ENCODE measurements at places on chromosomes 3 and 15.

DNA sequence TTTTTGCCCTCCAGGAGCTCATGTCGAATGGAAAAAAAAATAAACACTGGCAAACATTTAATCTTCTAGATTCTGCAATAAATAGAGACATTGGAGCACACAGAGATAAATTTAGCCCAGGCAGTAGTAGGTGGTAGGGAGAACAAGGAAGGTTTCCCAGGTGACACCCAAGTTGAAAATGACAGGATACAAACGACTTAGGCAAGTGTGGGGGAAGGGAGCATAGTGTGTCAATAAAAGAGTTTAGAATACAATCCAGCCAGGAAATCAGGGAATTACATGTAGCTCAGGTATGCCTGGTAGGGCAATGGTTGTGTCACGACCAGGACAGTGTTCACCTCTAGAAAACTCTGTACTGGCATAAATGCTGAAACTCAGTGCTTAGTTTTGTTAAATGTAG is 364.6 kb upstream of the AGTR1 start:
- no peak for DNase-seq

DNA sequence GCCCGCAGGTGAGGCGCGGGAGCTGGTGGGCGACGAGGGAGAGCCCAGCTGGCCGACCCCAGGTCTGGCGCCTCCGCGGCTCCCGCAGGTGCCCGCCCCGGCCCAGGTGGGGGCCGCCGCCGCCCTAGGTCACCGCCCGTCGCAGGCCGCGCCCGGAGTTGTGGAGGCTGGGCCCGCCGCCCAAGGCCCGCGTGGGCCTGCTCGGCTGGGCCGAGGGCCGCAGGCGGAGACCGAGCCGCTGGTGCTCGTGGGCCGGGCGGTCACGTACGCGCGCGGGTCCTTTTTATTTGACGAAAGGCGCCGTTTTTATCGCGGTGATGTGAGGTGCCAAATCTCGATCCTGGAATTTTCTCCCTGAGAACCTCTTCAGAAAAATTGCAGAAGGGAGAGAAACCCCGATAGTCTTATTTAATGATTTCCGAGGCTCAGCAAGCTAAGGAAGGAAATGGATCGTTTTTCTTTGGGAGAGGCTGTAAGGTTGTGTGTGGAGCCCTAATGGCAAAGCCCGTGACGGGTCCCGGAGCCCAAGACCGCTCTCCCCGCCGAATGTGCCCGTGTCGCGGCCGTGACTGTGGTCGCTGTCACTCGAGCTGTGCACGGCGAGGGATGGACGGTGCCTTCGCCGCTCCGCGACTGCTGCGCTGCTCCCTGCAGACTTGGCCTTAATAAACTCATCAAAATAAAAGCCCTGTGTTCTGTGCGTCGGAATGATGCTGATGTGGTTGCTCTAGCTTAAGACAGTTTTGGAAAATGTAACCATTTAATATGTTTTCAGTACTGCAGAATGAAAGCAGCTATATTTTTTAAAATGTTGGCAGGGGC is 612 bp downstream of the APPL1 start:
- peak; percentile 65 for DNase-seq

DNA sequence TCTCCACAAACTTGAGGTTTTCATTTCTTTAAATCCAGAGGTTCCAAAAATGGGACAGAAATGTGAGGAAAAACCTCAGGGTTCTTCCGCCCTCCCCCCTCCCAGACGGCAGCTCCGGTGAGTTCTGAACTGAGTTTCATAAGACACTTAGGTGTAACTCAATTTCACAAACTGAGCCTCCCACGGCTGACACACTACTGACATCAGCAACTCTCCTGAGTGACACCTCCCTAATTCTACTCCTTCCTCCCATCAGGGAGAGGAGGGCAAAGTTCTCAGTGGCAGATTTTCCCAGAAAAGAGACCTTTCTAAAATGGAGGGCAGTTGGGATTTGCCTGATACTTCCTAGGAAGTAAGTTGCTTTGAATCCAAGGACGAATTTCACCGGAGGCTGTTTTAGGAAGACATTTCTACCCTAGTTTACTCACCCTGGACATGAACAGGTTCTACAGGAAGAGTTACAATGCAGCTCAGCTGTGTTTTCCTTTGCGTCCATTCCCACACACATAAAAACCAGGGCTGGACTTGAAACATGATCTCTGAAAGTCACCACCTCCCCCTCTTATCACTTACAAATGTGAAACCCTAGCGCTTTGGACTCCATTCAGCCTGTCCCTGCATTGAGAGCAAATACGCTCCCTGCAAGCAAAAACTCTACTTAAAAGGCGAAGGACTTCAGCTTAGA is 78.1 kb upstream of the LMOD3 start:
- DNase-seq = no peak

- DNase-seq = no peak
Measured at GRCh38 chr3:170740726-170741591, 129.0 kb downstream of the RPL22L1 start.

DNA sequence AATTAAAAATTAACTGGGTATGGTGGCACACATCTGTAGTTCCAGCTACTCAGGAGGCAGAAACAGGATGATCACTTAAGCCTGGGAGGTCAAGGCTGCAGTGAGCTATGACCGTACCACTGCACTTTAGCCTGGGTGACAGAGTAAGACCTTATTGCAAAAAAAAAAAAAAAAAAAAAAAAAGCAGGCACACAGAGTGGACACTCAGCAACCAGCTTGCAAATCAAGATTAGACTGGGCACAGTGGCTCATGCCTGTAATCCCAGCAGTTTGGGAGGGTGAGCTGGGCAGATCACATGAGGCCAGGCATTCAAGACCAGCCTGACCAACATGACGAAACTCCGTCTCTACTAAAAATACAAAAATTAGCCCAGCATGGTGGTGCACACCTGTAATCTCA is 5.4 kb downstream of the CLN6 start:
- no peak for DNase-seq

GRCh38 chr3:27585429-27585828 is 101.2 kb upstream of the SLC4A7 start:
- no peak for DNase-seq

DNA sequence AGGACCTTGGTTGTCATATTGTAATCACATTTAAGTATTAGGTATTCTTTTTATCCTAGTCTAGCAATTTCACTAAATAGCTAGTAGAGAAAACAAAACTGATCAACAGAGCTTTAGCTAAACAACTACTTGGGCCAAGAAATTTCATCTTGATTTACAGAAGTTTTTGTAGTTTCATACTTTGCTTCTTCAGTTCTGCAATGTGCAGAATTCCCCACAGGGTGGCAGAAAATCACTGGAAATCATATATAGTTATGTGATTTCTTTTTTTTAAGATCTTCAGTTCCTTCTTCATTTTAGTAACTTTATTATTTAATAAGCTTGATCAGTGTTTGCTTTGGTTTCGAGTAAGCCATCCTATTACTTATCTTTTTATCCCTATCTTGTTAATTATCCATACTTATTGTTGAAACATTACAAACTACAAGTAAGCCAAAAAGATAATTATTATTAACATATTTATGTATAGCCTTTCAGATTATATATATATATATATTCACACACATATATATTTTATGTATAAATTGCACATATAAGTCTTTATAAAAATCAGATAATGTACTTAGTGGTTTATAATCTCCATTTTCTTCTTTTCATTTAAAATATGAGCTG is 2.2 kb upstream of the BNIP2 start:
- peak; percentile 30 for DNase-seq

DNA sequence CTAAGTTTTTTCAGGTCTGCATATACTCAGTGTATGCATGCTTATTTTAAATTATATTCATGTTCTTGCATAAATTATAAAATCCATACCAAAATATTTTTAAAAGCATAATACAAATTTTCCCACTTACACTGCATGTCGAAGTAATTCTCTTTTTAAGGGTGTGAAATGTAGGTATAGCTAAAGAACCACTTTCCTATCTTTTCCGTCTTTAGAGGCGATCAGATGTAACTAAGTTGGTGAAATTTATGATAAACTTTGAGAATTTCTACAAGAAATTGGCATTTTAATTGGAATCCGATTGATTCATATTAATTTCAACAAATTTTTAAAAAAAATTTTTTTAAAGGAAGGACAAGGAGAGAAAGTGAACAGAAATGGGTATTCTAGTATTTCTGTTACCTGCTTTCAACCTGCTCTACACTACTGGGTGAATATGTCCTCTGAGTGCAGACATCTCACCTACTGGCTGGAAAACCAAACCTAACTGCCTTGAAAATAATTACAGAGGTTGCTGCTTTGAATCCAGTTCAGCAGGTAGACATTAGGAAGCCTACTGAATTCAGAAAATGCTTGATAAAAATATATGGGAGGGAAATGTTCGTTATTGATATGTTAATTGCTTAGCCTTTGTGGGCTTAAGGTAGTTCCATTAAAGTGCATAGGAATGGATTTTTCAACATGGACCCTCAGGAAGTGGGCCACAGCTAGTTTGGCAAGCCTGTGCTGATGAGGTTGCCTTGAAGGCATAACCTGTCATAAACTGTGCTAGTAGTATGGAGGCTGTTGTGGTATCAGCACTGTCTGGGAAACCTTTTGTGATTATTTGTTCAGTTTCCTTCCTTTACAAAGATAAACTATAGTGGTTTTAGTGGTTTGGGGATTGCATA is 5.1 kb downstream of the TRIM71 start:
- DNase-seq = no peak

- DNase-seq = no peak
Measured at GRCh38 chr15:57235873-57236272, 140.4 kb upstream of the CGNL1 start.

DNA sequence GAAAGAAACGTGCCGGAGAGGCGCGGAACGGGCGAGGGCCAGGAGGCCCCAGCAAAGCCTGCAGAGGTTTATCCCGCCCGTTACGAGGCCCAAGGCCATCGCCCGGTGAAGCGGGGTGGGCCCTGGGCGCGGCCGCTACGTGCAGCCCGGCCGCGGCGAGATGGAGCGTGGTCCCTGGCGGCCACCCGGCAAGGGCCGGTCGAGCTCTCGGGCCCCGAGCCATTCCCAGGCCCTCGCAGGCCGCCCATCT is 1.1 kb downstream of the PKM start:
- DNase-seq = no peak

- no peak for DNase-seq
Measured at GRCh38 chr3:160480931-160481330, 31.3 kb upstream of the TRIM59 start.

- DNase-seq = no peak
Measured at GRCh38 chr3:144831955-144832716, 860.5 kb downstream of the DIPK2A start.

- no peak for DNase-seq
Measured at GRCh38 chr15:68228971-68229385, 550 bp downstream of the CLN6 start.

GRCh38 chr3:120407508-120408287 is 43.1 kb downstream of the FSTL1 start:
- no peak for DNase-seq

DNA sequence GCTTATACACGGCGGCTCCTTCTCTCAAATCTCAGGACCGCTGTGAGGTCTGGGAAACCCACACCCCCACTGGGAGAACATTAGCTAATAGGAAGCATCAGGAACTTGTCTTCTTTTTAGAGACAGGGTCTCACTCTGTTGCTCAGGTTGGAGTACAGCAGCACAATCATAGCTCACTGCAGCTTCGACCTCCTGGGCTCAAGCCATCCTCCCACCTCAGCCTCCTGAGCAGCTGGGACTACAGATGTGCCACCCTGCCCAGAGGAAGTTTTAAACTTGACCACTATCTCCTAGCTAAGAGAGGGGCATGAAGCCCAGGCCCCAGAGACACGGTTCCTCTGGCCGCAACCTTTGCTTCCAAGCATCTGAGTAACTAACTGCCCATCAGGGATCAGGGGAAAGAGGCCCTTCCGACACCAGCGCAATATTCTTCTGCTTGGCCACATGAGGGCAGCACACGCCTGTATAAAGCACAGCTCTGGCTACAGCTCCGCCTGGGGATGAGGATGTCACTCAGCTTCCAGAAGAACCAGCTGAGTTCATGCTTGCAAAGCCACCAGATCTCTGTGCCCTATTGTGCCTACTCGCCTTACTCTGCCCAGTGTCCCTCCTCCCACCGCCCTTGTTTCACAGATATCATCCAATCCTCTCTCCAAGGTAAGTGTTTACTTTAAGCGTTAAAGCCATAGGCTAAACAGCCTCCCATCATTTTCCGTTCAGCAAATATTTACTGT is 57.6 kb upstream of the SLC6A11 start:
- peak; percentile 77 for DNase-seq

DNA sequence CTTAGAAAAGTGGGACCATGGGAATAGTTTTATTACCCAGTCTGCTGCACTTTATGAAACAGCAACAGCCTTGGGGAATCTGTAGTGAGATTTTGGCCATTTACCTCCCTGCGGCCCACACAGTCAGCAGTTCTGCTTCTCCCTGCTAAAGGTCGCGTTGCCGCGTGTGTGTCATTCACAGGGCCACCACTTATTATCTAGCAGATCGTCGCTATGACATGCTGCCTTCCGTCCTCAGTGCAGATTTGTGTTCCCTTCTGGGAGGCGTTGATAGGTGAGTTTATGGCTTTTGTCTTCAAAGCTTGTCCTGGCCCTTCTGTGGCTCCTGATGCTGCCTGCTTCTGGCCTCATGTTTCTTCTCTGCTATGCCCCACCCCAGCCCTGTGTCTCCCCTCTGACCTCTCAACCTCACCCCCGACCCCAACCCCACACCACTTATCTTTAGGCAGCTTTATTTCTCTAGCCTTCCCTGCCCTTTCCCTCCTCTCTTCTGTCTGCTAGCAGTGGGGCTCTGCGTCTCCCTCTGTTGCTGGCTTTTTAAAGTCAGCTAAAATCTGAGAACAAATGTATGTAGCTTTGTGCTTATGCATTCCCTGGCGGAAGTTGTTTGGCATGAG is 30.1 kb downstream of the DIS3L start:
- DNase-seq = no peak

- DNase-seq = no peak
Measured at GRCh38 chr3:190686011-190686410, 172.1 kb downstream of the IL1RAP start.

GRCh38 chr3:101478980-101479379 is 34.0 kb downstream of the SENP7 start:
- no peak for DNase-seq

DNA sequence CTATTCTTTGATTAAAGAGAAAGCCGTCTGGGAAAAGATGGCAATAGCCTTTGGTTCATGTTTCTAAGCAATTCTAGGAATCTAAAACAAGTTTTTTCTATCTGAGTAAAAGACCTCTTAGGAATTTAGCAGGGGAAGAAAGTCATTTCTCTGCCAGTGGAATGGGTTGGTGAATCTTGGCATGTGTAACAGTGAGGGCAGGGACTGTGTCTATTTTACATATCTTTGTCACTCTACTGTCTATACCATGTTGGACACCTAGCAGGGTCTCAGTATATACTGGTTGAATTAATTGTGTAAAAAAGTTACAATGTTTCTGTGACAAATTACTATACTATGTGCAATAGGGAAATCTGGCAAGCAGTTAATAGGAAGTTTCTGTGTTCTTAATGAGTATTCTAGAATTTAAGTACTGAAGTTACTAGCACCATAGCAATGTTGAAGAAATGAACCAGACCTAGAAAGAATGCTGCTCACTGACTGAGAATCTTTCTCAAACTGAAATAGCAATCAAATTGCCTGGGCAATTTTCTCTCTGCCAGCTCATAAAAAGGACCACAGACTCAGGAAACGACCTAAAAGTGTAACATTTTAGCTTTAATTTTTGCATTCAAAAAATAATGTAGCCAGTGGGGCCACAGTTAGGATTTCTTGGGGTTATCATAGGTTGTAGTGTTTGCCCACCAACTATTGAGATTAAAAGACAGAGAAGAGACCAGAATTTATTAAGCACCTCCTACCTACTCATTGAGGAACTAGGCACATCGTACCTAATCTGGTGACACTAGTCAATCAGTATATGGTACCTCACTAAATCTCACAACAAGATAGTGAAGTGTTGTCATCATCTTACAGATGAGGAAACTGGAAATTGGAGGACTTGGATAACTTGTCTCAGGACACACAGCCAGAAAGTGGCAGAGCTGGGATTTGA is 56.2 kb upstream of the LEKR1 start:
- DNase-seq = no peak

Measured in glutamatergic neuron (in vitro differentiated cells).